ENCODE measurements at places on chromosomes 1 and 21. TPM values are rescaled to one million over a fixed set of nuclear protein-coding genes. Genes with fewer than 3 reads are reported as not detected.

Gene CSMD2
- total RNA-seq: under 0.01 TPM

Gene PBX1
- 0.99 TPM for total RNA-seq

Gene AIM2
- total RNA-seq: not detected

Gene RNF186
- total RNA-seq: not detected

Gene ADAMTSL4
- 0.22 TPM for total RNA-seq

Gene HLCS
- 12.3 TPM for total RNA-seq

Gene CFHR2
- not detected for total RNA-seq

Gene VTCN1
- not detected for total RNA-seq

Gene PADI1
- not detected for total RNA-seq

Gene OR2T35
- total RNA-seq: not detected

Gene FAM151A
- not detected for total RNA-seq

Gene RGSL1
- not detected for total RNA-seq

Gene ANXA9
- total RNA-seq: not detected

Gene KRTAP11-1
- total RNA-seq: not detected

Gene ASPM
- 3.0 TPM for total RNA-seq

Gene EXO1
- total RNA-seq: 4.8 TPM

Gene TMCC2
- 0.40 TPM for total RNA-seq

Gene PLA2G2F
- total RNA-seq: not detected

Gene CLCA4
- not detected for total RNA-seq

Gene DNAI4
- total RNA-seq: 6.0 TPM

Gene PRAMEF5
- not detected for total RNA-seq

Gene TAS1R3
- total RNA-seq: under 0.01 TPM

Gene SLC37A1
- total RNA-seq: 8.3 TPM

Gene OR2T11
- total RNA-seq: not detected

Gene FAM131C
- not detected for total RNA-seq

Gene ADAM30
- not detected for total RNA-seq

Gene FMOD
- 3.7 TPM for total RNA-seq

Gene ASAP3
- total RNA-seq: 3.4 TPM

Gene ARL8A
- total RNA-seq: 16.8 TPM

Gene KLF17
- total RNA-seq: not detected

Gene FNDC5
- 0.44 TPM for total RNA-seq

Gene SPATA45
- total RNA-seq: not detected
